ENCODE measurements at places on chromosomes 13 and 19.

- DNase-seq: no peak
These were observed 29.9 kb downstream of the EFNA2 start for GRCh38 chr19:1315470-1316166.

GRCh38 chr13:45851171-45851921 lies at the start of gene SIAH3:
TSS of gene SIAH3 (minus strand) at chr13:45851753. CDS start at chr13:45851629, 124 bp downstream.
- DNase-seq: no peak

DNA sequence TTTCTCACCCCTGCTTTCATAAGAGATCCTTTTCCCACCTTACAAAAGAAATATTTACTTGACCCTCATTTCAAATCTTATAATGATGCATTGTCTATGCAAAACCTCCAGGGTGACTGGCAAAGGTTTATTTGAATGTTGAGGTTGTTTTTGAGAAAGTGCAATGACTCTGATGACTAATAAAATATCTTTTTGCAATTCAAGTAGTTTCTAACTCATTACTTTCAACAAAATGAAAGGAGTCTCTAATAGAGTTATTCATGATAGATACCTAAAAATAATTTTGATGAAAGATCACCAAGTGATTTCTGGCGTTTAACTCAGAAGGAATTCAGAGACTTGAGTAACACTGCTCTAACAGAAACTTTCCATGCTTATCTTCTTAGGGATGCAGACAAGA lies 144.2 kb downstream of the FOXO1 start:
- DNase-seq: no peak

- no peak for DNase-seq
These were observed 17.2 kb downstream of the BRD4 start for GRCh38 chr19:15315101-15315500.

- no peak for DNase-seq
These were observed 472.8 kb downstream of the LIG4 start for GRCh38 chr13:107742544-107742943.

DNA sequence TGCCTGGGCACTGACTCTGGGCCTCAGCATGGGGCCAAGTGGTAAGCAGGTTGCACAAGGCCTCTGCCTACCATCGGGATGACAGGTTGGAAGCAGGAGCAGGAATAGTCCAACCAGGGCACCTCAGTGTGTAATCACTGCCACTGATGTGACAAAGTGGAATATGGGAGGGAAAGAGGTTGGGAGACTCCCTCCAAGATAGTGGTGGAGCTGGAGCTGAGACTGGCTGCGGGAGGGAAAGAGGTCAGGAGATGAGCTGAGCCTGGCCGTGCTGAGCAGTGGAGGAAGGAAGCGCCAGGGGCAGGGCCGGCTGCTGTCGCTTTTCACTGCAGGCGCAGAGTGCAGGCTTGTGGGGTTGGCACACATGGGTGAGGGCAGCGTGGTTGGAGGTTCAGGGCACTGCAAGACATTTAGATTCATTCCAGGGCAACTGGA lies 6.8 kb downstream of the UPF3A start:
- no peak for DNase-seq

GRCh38 chr19:18780081-18780480 lies 11.0 kb downstream of the COMP start:
- DNase-seq: no peak

- DNase-seq: no peak
These were observed 14.6 kb downstream of the GNA11 start for GRCh38 chr19:3108775-3109174.

- no peak for DNase-seq
These were observed 112.7 kb downstream of the OLFM4 start for GRCh38 chr13:53141336-53141735.

DNA sequence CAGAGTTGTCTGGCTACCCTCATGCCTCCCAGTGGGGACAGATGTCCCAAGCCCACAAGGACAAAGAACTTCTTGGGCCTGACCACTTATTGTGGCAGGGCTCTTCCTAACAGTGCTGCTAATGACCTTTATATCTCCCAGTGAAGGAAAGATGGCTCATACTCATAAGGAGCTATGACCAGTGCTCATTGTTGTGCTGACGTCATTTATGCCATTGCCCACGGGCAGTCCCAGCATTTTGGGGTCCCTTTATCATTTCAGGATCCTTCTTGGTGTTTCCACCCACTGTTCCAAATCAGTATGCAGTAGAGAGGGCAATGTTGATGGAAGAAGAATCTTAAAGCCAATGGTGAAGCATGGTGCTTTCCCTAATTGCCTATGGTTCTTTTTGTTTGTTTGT lies 1640.0 kb upstream of the PRR20A start:
- no peak for DNase-seq

DNA sequence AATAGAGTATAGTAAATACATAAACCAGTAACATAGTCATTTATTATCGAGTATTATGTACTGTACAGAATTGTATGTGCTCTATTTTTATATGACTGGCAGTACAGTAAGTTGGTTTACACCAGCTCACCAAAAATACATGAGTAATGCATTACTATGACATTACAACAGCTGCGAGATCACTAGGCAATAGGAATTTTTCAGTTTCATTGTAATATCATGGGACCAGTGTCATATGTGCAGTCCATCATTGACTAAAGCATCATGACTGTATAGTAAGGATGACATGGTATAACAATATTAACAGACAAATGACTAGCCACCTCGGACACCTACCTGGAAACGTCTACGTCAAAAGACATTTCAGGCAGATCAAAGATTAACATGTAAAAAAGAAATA lies 33.6 kb downstream of the ATP7B start:
- no peak for DNase-seq

DNA sequence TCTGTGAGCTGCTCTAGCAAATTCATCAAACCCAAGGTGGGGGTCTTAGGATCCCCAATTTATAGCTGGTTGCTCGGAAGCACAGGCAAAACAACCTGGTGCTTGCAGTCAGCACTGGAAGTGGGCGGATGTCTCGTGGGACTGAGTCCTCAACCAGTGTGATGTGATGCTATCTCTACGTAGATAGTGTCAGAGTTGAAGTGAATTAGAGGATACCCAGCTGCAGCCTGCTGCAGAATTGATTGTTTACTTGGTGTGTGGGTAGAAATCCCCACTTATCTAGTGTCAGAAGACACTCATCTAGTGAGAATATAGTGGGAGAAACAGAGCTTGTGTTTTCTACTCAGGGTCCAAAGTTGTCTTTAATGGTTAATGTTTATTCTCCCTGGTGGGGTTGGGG lies 63.3 kb downstream of the CBY2 start:
- no peak for DNase-seq

DNA sequence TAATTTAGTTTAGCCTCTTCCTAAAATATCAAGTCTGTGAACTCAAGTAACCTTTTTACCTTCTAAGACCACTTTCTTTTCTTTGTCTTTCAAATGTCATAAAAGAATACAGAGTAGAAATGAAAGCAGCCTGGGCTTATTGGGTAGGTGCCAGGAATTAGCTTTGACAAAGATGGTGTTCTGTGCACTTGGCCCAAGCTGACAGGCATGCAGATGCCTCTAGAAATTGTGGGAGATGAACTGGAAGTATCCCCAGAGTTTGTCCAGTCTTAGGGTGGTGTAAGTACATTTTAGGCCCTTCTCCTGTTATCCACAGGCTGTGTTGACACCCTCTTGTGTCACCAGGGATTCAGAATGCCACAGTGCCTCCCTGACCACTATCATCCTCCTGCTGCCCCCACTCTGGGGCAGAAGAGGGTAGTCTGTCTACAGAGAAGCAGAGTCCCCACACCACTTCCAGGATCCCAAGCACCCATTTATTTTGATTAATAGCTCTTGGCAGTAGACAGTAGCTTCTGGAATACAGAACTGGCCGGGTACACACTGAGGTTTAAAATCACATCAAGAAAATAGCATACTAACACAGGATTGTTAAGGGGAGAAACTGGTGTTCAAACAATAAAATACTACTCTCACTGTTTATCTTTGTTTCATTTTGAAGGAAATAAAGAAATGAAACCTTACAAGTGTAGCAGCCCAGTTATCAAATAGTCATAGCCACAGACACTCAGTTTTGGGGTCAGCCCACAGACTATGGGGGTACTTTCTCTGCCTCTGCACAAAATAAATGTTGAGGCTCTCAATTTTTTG lies 343.2 kb downstream of the KCNRG start:
- DNase-seq: no peak

- DNase-seq: no peak
These were observed 20.3 kb upstream of the KPNA3 start for GRCh38 chr13:49812812-49813211.

DNA sequence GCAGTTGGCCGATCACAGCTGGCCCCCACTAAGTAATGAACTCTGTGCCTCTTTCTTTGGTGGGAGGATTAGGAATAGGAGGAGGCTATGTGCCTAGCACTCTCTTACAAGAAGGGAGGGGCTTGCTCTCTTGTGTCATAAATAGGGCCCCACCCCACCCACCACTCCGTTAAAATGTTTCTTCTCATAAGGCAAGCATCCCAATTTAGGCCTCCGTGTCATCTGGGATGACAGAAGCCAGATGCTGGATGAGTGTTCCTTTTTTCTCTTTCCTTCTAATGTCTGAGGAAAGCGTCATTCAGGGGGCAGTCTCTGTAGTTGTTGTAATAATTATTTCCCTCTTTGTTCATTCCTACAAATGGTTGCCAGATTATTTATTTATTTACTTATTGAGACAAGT lies at the start of gene LIPE:
TSS of gene LIPE (minus strand) at position 76 of the 400 bp plus-strand sequence. CDS start 239 bp downstream, outside the sequence.
- no peak for DNase-seq

GRCh38 chr13:95642028-95642621 lies 2.4 kb downstream of the DZIP1 start:
- no peak for DNase-seq

All from NCI-H1417 treated with DMSO at 0.1 percent for 48 hours (cell line).